ENCODE measurements at places on chromosomes 5 and 9.

GRCh38 chr5:150781706-150782614 is 3.4 kb downstream of the SMIM3 start:
- no peak for DNase-seq

DNA sequence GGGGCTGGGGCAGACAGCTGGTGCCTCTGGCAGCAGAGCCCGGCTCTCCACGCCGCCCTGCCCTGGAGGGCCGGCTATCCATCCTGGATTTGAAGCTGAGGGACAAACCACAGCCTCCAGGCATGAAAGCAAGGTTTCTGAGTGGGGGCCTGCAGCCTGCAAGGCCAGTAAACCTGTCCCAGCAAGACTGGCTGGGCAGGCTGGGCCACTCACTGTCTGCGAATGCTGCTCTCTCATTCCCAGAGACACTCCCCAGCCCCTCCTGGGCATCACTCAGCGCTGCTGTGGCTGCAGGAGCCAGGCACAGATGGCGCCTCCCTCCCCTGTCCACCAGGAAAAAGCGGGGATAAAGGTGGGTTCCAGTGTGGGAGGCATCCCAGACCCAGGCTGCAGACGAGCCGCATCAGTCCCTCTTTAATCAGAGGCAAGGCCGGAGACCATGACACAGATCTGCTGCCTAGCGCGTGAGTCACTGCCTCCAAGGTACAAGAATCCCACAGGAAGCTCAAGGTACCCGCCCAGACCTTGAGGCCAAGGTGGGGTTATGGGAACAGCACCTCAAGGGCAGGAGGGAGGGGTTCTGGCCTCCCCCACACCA is 118.0 kb downstream of the VAV2 start:
- no peak for DNase-seq

DNA sequence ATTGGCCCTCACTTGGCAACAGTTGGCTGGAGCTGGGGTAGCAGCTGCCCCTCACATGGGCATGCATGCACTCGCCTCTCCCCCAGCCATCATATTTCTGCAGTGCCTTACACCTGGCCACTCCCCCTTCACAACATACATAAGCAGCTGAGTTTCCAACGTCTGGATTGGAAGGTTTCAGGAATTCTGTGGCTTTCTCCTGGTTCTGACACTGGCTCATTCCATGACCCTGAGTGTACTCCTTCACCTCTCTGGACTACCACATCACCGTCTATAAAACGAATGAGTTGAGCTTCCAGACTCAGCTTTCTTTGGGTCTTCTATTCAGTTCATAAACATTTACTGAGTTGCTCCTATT is 84.3 kb downstream of the GALNT10 start:
- DNase-seq = peak; percentile 25

- no peak for DNase-seq
Measured at GRCh38 chr9:74920944-74921626, 31.6 kb downstream of the C9orf40 start.

DNA sequence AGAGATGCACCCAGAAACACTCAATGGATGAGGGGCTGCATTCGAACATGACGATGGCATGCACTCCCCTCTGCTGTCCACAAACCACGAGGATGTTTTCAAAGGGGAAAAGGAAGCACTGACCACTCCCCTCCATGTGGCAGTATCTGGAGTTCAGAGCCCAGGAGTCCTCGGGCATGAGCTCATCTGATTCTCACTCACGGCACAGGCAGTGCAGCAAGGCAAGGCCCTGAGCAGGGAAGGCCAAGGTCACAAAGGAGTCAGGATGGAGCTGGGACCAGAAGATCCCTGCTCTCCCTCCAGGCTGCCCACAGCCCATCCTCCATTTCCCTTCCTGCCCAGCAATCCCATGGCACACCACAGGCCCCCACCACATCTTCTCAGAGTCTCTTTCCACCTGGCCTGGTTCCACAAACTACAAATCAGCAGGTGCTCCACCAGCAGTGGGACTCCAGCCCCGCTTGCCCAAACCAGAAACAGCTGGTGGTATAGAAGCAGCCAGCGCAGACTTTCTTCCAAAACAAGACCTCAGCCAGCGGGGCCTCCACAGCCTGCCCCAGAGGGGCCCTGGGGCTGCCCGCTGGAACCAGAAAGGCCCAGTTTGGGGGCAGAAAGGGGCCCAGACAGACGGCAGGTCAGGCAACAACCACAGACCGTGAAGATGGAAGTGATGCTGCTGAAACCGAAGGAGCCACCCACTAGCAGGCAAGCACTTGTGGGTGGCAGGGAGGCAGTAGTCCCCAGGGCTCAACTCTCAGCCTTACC is 12.2 kb downstream of the TNIP1 start:
- no peak for DNase-seq

DNA sequence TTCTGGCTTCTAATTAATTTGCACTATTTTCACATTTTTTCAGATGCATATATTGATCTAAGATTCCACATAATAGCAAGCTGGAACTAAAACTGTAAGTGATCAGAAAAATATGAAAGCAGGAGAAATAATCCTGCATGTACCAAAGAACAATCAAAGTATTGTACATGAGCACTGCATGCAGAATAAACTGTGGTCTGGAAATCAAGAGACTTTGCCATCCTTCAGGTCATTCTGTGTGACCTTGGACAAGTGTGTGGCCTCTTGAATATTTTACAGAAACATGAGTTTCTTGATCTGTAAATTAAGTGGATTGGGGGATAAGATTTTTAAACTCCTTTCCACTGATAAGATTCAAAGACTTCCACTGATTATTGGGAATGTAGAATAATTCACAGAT is 99.2 kb upstream of the GNAQ start:
- no peak for DNase-seq

DNA sequence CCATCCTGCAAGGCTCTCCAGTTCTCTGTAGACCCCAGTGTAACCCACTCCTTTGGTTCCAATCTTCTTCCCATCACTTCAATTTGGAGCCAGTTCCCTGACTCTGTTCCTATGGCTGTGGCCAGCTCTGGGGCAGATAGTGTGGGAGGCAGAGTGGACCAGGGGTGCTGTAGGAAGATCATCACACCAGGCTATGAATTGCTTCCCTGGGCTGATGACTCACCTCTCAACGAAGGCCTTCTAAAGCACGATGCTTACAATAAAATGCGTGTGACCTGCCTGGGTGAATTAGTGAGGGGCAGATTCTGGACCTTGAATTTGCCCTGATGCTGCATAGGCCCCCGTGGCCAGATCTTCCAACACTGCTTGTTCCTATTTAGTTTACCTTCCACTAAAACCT is 289.7 kb downstream of the FBXL7 start:
- DNase-seq = no peak

DNA sequence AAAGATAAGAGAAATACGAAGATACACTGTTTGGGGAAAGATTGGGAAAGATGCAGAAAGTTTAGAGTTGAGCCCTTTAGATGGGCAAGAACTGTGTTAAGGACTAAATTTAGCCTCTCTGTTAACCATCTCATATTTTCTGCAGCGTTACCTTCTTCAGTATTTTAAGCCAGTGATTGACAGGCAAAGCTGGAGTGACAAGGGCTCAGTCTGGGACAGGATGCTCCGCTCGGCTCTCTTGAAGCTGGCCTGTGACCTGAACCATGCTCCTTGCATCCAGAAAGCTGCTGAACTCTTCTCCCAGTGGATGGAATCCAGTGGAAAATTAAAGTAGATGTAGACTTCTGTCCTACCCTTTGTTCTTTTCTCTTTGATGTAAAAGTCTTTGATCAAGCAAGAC is 26.4 kb upstream of the LNPEP start:
- no peak for DNase-seq

DNA sequence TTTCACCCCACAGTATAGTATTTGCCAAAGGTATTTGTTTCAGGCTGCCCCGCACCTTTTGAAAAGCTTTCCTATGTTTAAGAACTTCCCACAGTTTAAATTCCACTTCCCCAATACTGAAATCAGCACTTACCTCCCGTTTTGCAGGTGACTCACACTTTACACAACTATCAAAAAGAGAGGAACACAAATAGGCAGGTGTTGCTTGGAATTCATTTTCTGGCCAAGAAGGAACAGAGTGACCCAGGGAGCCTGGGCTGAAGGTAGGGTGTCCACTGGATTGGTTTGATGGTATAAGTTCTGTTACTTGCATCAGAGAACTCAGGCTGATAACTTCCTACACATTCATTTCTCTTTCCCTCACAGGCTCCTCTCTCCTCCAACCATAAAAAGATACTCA is 60.1 kb upstream of the SLC30A5 start:
- no peak for DNase-seq

- DNase-seq = no peak
Measured at GRCh38 chr9:108722396-108722795, 133.4 kb downstream of the ACTL7B start.

GRCh38 chr5:135087950-135088349 is 53.9 kb upstream of the PITX1 start:
- no peak for DNase-seq

DNA sequence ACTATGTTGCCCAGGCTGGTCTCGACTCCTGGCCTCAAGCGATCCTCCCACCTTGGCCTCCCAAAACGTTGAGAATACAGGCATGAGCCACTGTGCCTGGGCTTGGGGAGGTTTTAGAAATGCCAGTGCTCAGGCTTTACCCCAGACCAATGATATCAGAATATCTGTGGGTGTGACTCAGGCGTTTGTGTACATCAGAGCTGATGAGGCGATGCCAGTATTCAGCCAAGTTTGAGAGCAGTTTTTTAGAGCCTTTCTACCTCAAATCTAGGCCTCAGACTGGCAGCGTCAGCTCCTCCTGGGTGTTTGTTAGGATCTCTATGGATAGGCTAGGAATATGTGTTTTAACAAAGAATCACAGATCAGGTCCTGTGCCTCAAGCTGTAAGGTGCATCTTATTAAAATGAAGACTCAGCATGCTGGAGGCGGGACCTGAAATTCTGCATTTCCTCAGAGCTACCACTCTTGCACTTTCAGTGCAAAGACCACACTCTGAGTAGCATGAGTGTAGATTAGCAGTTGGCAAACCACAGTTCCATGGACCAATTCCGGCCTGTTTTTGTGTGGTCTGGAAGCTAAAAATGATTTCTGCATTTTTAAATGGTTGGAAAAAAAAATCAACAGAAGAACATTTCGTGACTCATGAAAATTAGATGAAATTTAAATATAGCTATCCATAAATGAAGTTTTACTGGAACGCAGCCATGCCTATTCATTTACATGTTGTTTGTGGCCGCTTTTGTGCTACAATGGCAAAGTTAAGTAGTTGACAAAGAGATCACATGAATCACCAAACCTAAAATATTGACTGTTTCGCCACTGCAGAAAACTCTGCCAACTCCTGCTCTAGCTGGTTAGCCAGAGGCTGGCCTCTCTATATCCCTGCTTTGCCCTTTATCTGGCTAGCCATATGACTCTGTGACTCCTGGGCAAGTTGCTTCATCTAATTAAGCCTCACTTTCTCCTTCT is 92.2 kb downstream of the KLF4 start:
- no peak for DNase-seq

DNA sequence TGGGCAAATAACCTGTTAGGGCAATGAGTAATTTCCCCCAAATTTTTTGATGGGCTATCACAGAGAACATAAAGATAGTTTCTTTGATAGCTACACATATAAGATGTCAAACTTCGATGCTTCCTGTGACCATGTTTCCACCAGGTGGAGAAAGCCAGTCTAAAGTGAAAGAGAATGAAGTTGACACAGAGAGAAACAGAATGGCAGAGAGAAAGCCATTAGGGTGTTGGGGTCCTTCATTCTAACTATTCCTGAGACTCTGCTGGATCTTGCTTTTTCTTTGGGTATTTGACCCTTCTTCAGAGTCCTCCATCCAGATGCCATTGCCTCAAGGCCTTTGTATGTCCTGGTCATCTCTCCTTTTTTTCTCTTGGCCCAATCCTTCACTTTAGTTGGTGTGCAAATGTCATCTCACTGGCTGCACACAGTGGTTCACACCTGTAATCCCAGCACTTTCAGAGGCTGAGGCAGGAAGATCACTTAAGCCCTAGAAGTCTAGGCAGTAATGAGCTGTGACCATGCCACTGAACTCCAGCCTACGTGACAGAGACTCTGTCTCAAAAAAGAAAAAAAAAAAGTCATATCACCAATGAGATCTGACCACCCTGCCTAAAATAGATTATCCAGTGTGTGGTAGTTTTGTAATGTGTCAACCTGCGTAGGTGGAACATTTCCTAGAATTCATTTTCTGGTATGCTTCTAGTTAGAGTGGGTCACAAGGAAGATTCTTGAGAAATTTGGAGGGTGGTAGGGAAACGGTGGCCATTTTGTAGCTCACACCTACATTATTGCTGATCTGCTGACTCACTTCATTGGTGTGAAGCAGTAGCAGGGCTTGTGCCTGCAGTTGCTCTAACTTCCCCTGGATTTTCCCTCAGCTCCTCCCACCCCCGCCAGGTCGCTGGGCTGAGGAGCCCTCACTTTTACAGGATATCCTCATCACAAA is 20.8 kb upstream of the KIF2A start:
- no peak for DNase-seq

DNA sequence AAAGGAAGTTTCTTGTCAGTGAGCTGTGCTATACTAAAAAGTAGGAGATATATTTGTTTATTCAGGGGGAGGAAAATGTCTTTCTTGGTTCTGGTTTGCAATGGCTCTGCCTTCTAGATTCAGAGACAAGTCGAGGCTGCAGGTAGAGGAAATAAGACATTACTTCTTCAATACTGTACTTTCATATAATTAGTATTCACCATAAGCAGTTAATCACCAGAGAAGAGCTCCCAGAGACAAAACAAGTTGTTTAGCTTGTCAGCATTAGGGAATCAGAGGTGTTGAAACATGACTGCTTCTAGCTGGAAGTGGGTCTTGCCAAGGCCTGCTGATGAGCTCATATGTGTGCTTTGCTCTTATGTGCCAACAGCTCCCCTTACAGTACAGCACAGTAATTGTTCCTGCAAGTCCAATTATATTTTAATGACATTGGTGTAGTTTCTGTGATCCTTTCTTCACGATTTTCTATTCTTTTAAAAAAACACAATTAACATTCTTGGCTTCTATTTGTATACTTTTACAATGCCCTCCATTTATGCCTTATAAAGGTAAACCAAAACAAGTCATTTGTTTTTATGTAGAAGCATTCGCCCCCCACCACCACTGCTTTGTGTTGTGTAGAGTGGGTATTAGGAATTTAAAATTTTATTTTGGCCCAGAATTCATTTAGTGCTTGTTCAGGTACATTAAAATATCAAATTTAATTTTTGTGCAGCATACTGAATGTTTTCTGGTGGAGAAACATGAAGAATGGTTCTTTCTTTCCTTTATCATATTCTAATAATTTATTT is 112.2 kb downstream of the RPS23 start:
- no peak for DNase-seq

GRCh38 chr9:110971705-110972104 is 66.6 kb downstream of the LPAR1 start:
- no peak for DNase-seq

DNA sequence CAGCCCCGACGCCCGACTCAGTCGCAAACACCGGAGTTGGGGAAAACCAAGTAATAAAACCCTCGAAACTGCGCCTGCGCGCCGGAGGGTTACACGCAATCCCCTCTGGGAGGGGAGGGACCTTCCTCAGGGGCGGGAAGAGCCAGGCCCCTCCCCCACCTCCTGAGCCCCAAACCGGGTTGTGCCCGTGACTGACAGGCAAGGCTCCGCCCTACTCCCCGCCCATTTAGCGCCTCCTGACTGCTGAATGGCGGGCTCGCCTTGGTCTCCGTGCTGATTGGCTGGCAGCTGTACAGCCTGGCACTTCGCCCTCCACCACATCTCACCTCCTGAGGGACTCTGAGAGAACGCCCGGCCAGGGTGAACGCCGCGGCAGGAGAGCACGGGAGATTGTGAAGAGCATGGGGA is at the start of gene PRDM9:
PRDM9 (plus strand) TSS at position 332 of the 408 bp plus-strand sequence. CDS start 1,425 bp downstream, outside the sequence.
- peak; percentile 56 for DNase-seq
